ENCODE measurements at places on chromosomes 13 and 19. TPM values are rescaled to one million over a fixed set of nuclear protein-coding genes. Genes with fewer than 3 reads are reported as not detected.

DNA sequence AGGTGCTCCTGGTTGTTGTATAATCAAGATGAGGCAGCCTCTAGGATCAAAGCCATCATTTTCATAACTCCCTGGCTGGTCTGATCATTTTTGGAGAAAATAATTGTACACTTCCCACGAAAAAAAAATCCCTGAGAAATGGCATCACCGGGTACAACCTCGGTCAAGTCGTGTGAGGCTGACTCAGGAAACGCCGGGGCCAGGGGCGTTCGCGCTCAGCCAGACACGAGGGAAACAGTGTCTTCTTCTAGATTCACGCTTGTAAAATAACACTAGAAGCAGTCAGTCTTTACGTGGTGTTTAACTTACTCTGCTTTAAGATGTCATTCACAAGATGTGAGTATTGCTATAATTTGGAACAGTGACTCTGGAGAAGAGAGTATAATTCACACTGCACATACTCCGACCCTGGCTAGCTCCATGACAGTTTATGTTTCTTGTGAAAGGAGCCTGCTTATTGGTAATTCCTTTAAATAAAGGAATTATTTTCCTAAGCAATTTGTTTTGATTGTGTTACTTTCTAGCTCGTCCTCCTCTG lies 109.0 kb upstream of the SOX1 start:
- DNase-seq: no peak

- DNase-seq: no peak
Measured at GRCh38 chr13:21123956-21124355, 52.4 kb downstream of the SKA3 start.

- peak; percentile 60 for DNase-seq
Measured at GRCh38 chr13:87235621-87236020, 435.6 kb upstream of the SLITRK5 start.

The USF2 gene
- 105 TPM for polyA plus RNA-seq

DNA sequence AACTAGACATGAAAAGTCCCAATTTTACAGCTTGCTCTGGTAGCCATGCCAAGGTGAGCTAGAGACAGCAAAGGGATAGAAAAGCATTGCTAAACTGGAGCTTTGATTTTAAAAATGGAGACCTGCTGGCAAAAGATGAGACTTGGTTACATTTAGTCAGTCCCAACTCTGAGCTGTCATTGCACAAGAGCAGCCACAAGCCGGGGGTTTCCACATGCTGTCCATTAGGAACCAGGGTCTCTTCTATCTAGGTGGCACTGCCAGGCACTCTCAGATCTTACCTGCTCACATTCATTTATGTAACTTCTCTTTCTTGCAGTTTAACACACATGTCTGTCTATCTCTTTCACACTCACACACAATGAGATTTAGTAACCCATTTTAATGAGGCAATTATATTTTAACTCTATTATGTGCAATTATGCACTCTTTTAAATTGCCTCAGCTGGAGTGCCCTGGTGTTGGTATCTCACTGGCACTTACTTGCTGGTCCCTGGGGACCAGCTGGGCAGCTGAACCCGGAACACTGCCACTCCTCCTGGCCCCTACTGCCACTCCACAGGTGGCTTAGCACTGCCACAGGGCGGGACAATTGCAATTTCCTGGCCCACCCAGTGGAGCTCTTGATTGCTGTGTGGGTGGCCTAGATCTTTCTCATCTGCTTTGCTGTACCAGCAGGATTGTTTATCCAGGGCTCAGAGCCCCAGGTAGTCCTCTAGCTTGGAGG lies 112.5 kb downstream of the COG6 start:
- DNase-seq: no peak

DNA sequence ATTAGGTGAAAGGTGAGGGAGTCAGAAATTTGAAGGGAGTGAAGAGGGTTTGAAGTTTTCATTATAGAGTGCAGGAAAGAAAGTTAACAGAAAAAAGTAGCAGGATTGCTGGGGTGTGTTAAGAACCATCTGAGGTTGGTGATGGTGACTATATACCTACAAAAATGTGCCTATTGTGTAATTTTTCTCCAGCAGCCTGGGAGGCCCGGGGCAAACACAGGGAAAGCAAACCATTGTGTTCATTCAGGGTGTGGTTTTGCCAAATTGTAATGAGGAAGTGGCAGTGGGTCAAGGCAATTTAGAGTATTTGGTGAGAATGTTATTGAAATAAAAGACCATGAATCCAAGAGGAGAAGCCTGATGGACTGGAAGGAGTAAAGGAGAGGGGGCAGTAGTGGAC lies 8.2 kb upstream of the SUCLA2 start:
- peak; percentile 64 for DNase-seq

DNA sequence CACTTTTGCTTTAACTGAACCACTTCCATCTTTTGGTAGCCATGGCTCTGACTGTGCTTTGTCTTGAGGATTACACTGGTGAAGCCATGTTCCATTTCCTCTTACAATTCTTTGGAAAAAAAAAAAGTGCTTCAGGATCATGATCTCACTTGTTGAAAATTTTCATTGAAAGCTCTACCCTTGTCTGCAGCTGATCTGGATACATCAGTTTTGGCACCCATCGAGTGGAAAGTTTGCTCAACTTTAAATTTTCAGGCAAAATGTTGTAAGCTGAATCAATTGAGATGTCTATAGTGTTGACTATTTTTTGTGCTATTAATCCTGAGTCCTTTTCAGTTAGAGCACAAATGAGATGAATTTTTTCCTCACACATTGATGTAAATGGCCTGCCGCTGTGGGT lies 48.3 kb upstream of the RFXAP start:
- DNase-seq: peak; percentile 33

GRCh38 chr19:42288881-42289555 lies 12.9 kb upstream of the PRR19 start:
- no peak for DNase-seq
